ENCODE measurements at places on chromosomes 4 and X. TPM values are rescaled to one million over a fixed set of nuclear protein-coding genes. Genes with fewer than 3 reads are reported as not detected.
A peak's percentile ranks its signal among the peaks of the same experiment; 100 is the strongest.

The PDK3 gene
- 24.4 TPM for total RNA-seq

The SULT1B1 gene
- total RNA-seq, result 0.04 TPM

DNA sequence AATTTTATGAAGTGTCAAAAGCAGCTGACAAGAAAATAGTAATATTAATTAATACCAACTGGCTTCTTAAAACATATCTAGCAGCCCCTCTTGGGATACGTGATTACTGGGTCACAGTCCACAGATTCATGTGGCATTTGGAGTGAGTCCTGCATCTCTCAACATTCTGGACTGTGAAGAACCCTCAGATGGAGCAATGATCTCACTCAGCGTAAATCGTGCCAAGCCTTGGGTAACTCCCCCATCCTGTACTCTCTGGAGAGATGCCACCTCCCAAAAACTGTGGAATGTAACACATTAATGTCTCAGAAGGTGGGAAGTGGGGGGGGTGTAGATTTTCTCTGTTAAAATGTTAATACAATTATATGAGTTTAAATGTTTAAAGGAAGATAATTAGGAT, 118.2 kb upstream of the IQCM start:
- DNase-seq, result no peak

GRCh38 chr4:156173937-156174336, 220.3 kb upstream of the CTSO start:
- DNase-seq, result no peak

DNA sequence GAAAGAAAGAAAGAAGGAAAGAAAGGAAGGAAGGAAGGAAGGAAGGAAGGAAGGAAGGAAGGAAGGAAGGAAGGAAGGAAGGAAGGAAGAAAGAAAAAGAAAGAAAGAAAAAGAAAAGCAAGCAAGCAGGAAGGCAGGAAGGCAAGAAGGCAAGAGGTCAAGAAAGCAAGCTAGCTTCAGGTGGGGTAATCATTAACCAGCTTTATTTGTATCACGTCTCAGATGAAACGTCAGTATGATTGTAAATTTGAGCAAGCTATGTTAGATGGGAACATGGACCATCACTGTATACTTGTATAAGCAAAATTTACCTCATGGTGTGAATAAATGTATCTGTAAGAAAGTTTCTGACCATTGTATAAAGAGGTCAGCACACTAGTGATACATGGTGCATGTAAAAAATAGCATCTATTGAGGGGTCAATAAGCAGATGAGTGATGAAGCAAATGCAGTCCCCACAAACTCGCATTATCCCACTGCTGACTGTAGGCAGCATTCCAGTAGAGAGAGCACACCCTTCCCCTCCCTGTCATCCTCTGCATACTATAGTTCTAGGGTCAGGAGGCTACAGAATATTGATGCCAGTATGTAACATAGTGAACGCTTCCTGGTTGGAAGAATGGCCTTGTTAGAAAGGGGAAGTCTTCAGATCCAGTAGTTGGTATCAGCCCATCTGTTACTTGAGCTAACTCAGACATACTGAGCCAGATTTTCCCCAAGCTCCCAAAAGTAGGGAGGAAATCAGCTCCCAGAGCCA, 16.5 kb upstream of the KLHL34 start:
- DNase-seq, result no peak

DNA sequence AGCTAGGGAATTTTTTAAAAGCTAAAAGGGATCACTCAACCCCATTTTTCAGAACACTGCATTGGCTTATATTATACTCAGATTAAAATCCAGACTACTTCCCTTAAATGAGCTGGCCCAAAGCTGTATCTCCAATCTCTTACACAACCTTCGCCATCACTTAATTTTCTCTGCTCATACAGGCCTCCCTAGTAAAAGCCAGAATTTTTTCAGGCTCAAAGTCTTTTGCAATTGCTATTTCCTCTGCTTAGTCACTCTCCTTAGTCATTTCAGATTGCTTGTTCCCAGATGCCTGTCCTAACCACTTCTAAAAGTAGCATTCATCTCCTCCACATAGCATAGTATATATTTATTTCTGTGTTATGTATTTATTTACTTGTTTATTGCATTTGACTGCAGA, 1587.9 kb upstream of the ADGRL3 start:
- peak; percentile 79 for DNase-seq

All from PC-3 (cell line).